Activated T-helper 17 cell treated with anti-CD3 and anti-CD28 coated beads, Interleukin-2, amount 50 U/mL, for 72 hours (primary cell): ENCODE measurements at places on chromosomes 11 and 22. TPM values are rescaled to one million over a fixed set of nuclear protein-coding genes. Genes with fewer than 3 reads are reported as not detected.

DNA sequence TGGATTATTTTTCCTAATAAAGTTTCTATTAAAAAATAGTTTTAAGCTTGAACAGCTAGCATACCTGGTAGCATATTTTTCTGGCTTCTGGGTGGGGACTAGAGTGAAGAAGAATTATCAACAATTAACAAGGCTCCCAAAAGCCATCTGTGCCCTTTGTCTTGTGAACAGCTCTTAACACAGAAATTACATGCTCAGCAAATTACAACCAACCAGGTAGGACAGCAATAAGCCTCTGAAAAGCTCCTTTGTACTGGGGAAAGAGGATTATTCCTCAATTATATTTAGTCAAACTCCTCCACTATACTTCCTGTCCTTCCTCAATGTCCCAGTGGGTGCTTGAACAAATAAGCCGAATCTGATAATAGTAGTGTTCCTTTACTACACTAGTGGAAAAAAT, 162.8 kb downstream of the RAB38 start:
- no peak for ATAC-seq

GRCh38 chr22:29146771-29147170, 58.9 kb upstream of the EMID1 start:
- no peak for ATAC-seq

GRCh38 chr11:18088366-18088765, 17.5 kb downstream of the SAAL1 start:
- ATAC-seq, result no peak

DNA sequence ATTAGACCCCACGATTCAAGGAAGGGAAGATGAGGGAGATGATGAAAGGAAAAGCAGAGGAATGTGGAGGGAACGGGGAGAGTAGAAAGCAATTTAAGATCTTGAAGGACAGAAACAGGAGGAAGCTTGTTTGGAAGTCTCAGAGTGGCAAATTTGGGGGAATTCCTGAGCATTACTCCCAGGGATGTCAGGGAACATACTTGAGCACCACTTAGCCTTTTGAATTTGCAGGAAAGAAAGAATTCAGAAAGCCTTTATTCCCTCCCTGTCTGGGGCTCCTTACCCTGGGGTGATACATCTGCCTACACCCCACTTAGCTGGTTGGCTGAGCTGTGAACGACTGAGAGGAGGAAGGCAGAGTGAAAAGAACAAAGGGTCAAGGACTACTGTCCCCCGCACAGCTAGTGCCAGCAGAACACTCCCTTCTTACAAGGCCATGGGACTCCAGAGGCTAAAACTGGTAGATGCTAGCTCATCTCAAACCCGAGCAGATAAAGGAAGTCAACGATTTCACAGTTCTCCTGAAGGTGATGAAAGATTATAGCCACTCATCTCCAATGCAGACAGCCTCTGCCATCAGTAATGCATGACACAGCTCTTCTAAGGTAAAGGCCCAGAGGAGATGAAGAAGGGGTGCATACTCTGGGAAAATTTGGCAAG, 84.0 kb upstream of the AKIP1 start:
- no peak for ATAC-seq

DNA sequence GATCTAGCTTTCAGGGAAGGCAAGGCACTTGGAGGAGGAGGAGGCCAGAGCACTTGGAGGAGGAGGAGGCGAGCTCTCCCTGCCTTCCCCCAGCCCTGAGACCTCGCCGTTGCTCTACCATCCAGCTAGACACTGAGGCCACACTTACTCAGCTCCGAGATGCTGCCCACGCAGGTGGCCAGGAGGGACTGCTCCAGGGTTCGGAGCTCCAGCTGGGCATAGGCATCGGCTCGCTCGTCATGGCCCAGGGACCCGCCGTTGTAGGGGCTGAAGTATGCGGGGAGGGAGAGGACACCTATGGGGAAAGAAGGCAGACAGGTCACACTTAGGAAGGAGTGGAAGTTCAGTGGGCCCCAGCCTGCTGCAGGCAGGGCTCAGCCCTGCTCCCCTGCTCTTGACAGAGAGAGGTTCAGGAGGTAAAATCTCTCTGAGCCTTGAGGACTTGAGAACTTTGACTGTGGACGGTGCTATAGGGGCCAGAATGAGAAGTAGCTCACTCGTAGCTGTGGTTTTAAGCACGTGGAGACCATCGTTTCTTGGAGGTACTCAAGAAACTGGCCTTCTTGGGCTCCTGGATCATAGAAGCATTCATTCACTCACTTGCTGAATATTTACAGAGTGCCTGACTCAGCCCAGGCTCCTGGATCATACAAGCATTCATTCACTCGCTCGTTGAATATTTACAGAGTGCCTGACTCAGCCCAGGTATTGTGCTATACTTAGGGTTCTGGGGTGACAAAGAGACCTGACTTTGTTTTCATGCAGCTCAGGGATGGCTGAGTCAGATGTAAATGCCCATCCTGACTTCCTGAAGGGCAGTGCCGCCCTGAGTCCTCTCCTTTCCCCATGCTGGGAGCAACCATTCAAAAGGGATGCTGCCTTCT, 99.2 kb downstream of the NAT10 start:
- ATAC-seq, result peak; percentile 73

GRCh38 chr11:27211370-27212127, 151.5 kb downstream of the CCDC34 start:
- no peak for ATAC-seq

SLC16A8 gene
- not detected for total RNA-seq

MUC15 gene
- total RNA-seq, result not detected

NOX4 gene
- not detected for total RNA-seq

PGA5 gene
- total RNA-seq, result not detected
